Stimulated activated CD8-positive, alpha-beta memory T cell treated with anti-CD3 and anti-CD28 coated beads, Interleukin-15, amount 100 ng/mL, for 48 hours (primary cell): ENCODE measurements at places on chromosomes 5 and 9.
A peak's percentile ranks its signal among the peaks of the same experiment; 100 is the strongest.

GRCh38 chr5:82942083-82942881 lies 134.9 kb downstream of the TMEM167A start:
- no peak for DNase-seq

DNA sequence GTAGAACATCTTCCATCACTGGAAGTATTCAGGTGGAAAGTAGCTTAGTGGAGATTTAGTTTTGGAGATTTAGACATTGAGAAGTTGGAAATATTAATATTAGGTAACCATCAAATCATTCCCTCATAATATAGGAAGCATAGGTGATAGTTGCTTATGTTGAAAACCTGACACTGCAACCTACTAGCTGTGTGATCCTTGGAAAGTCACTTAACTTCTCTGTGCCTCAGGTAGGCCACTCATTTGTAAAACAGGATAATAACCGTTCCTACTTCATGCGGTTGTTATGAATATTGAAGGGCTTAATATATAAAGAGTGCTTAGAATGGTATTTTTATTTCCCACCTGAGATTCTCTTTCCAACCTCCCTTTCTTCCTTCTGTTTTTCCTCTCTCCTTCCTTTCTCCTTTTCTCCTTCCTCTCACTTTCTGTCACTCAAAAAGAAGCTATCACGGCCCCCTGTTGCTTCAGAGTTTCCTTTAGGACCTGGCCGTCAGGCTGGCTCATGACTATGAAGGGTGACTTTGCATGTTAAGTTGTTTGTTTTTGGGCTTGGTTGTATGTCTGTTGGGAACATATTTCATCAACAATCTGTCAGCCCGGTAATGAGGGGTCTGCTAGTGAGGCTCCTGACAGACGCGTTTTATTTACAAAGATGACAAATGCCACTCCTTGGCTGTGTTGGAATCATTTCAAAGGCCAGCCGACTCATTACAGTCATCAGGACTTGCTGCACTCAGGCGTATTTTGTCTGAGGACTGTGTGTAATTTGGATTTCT lies 31.0 kb downstream of the DOCK2 start:
- DNase-seq: no peak

DNA sequence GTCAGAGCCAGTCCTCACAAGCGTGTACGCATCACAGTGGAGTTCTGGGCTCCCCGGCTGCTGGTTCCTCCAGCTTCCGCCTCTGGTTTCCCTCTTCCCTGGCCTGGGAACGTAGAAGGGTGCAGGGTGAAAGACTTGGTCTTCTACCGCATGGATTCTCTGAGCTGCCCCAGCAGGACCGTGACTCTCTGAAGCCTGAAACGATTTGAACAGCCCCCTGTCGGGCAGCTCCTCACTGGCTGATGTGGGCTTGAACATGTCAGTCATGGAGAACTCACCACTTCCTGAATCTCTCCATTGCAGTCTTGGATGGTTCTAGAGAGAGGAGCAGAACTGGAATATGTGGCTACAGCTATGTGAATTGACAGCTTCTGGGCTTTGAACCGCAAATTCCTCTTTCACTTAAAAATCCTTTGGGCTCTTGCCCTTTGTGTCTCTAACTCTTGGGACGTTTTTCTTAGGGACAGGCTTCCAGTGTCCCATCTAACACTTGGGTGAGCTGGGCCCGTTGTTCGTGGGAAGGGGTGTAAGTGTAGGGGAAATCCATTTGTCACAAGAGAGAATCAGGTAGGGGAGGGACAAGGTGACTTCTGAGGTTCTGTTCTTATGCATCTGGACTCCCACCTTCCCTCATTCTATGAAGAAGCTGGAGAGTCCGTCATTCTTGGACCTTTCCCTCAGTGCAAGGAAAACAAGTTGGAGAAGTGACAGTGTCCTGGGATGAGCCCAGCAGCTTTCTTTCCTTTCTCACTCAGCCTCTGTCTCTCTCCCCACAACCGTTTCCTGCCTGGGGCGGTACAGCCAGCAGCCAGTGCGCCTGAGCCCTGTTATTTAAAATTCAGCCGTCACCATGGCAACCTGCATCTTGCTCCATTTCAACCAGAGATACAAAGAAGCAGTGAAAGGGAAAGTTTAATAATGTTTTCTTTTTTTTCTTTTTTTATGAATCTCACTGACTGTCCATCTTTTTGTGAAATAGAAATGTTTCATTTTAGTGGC lies 84.7 kb downstream of the PTTG1 start:
- peak; percentile 55 for DNase-seq

- DNase-seq: no peak
Measured at GRCh38 chr5:136676685-136677084, 311.3 kb upstream of the TRPC7 start.

GRCh38 chr5:12343558-12343957 lies 439.3 kb upstream of the CTNND2 start:
- no peak for DNase-seq

GRCh38 chr5:178931846-178932760 lies 8.9 kb upstream of the ZNF454 start:
- no peak for DNase-seq

GRCh38 chr5:117713585-117714198 lies 1139.1 kb upstream of the SEMA6A start:
- no peak for DNase-seq

- no peak for DNase-seq
Measured at GRCh38 chr5:24391816-24392215, 253.0 kb downstream of the CDH10 start.

- DNase-seq: no peak
Measured at GRCh38 chr9:92763721-92764380, 782 bp downstream of the BICD2 start.

GRCh38 chr5:100434815-100435214 lies 100.4 kb upstream of the FAM174A start:
- no peak for DNase-seq

DNA sequence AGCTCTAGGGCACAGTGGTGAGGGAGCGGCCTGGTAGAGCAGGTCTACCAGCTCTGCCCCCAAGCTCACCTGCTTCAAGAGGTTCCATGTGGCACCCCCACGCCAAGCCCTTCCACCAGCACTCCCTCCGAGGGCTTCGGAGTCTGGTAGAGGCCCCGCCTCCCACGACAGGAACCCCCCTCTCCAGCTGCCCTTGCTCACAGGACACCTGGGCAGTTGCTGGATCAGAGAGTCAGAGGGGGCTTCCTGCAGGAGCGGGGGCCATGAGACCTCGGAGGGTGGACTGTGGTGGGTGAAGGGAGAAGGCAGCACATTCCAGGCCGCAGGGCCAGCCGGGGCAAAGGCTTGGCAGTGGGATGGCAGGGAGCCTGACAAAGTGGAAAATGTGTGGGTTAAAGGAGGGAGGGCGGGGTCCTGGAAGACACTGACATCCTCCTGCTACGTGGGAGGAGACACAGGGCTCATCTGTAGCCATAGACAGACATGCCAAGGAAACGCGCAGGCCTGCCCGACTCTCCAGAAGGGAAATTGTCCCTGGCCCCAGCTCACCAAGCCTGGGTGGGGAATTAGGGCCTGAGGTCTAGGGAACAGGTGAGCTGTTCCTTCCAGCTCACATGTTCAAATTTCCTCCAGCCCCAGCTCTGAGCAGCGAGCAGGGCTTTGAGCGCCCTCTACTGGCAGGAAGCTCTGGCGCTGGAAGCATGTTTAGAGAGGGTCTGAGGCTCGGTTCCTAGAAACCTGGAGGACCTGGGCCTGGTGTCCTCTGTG lies 74.2 kb downstream of the NTNG2 start:
- peak; percentile 60 for DNase-seq

DNA sequence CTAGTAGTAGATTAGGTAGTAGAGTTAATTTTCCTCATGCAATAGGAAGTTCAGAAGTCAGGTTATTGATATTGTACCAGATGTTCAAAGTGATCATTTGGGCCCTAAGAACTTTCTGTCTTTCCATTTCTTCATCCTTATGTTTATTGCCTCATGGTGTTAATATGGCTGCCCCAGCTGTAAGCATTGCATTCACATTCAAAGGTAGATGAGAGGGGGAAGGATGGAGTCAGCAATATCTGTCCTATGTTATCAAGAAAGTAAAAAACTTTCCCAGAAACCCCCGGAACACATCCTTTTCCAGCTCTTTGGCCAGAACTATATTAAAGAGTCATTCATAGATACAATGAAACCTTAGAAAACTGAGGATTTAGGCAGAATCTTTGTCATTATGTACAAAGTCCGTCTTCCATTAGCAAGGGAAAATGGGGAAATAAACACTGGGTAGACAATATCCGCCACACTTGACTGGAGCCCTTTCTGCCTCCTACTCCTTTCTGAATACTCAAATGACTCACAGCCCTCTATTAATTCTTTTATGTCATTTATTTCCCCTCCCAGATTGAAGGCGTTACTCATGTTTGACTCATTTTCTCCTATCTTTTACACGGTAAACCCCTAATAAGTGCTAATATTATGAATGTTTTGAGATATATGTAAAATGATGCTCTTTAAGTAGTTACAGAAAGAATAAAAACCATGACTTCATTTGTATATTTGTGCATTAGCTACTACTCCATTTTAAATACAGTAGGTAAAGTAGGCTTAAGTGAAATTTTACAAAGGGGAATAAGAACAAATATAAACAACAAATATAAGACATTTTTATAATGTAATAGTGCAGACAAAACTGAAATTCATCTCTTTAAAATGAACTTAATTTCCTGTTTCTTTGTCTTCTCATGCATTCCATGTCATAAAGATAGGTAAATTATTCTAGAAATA lies 127.6 kb downstream of the SLF1 start:
- DNase-seq: no peak

DNA sequence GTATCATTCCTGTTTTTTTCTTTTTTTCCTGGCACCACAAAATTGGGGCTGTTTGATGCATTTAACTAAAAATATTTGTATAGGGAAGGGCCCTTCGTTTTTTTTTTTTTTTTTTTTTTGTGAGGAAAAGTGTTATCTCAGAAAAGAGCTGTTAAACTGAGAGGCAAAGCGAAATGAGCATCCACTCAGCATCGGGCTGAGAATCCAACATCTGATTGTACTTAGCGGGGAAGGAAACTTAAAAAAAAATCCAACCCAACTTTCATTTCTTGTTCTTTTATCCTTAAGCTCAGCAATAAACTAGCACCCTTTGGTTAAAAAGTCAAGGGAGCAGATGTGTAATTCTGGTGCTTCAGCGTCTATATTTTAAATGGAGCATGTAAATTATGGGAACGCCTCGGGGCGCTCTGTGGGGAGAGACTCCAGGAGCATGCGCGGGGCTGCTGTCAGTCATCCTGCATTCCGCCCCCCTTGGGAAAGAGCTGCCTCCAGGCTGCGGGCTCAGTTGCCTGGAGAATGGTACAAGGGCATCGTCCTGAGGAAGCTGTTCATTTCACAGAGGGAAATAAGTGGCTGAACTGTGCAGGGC lies 33.3 kb downstream of the DMRT2 start:
- no peak for DNase-seq

- DNase-seq: no peak
Measured at GRCh38 chr9:135291165-135291564, 188.4 kb upstream of the PPP1R26 start.

- no peak for DNase-seq
Measured at GRCh38 chr5:59107692-59108091, 524.8 kb downstream of the RAB3C start.

DNA sequence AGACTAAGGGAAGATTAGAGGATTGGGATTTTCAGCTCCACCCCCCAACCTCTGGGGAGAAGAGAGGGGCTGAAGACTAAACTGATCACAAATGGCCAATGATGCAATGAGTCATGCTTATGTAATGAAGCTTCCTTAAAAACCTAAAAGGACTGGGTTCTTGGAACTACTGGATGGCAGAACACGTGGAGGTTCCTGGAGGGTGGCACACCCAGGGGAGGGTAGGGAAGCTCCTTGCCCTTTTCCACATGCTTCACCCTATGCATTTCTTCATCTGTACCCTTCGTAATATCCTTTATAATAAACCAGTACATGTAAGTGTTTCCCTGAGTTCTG lies 48.6 kb downstream of the ARHGEF28 start:
- DNase-seq: no peak

DNA sequence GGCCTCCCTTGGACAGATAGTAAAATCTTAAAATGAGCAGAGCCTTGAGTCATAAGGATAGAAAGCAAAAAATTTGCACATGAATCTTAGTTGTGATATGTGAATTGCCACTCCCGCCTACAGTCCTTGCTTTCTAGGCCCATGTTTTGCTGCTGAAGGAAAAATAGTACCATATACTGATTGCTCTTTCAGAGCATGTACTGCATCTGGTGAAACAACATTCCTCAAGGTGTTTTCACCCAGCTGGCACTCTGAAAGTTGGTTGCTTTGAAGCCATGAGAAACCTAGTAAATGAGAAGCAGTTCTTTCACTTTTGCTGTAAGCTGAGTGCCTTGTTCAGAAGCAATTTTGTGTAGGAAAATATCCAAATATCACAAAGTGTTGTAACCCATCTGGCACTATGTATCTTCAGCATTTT lies 10.3 kb downstream of the CDC37L1 start:
- DNase-seq: no peak
